NCI-H510A (cell line): ENCODE measurements at places on chromosomes 7 and 10.

GRCh38 chr10:45424668-45425404 is 50.8 kb downstream of the ALOX5 start:
- no peak for DNase-seq

GRCh38 chr10:84156768-84157167 is 16.8 kb upstream of the GPR15LG start:
- no peak for DNase-seq

DNA sequence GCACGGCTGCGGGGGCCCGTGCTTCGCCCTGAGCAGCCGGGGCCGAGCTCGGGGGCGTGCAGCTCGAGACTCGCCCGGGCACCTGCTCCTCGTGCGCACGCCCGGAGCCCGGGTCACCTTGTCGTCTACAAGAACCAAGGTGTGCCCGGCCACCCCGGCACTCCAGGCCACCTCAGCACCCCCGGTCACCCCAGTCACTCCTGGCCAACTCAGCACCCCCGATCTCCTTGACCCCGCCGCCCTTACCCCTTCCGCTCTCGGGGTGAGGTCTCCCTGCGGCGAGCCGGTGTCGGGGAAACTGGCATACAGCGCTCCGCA is 268 bp upstream of the IGFBP3 start:
- no peak for DNase-seq

GRCh38 chr7:156153590-156153989 is 341.3 kb upstream of the SHH start:
- DNase-seq, result no peak

DNA sequence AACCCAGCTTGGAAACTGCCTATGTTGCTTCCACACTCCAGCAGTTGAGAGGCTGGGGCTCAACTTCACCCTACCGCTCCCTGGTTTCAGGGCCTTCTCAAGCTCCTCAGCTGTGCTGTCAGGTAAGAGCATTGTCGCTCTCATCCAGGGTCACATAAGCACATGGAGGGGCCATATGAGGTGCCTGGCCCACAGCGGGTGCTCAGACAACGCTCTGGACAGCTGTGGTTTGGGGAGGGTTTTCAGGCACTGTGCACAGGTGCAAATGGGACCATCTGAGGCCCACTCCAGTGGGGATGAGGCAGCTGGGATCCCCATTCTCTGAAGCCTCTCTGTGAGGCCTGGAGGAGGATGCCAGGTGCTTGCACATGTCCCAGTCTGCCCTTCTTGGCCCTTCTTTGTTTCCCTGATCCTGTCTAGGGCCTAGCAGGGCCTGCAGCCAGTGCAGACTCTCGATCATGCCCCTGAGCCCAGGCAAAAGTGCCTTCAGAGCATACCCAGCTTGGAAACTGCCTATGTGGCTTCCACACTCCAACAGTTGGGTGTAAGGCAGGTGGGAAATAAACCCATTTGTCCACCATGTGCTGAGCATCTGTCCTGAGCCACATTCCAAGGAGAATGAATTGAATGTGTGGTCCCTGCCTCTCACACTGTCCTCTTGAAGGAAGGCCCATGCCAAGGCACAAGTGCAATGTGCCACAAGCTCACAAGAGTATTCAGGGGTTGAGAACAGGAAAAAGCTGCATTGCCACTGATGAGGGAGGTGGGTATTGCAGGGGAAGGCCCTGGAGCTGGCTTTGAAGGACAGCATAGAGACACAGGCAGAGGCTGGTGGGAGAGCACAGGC is 40.3 kb downstream of the VSTM4 start:
- DNase-seq, result no peak
